ENCODE measurements at places on chromosomes 13 and 19.

GRCh38 chr13:102856557-102856956 lies 10.7 kb downstream of the ERCC5 start:
- peak; percentile 46 for DNase-seq

- DNase-seq: no peak
These were observed 4.8 kb downstream of the SPIB start for GRCh38 chr19:50423279-50424113.

DNA sequence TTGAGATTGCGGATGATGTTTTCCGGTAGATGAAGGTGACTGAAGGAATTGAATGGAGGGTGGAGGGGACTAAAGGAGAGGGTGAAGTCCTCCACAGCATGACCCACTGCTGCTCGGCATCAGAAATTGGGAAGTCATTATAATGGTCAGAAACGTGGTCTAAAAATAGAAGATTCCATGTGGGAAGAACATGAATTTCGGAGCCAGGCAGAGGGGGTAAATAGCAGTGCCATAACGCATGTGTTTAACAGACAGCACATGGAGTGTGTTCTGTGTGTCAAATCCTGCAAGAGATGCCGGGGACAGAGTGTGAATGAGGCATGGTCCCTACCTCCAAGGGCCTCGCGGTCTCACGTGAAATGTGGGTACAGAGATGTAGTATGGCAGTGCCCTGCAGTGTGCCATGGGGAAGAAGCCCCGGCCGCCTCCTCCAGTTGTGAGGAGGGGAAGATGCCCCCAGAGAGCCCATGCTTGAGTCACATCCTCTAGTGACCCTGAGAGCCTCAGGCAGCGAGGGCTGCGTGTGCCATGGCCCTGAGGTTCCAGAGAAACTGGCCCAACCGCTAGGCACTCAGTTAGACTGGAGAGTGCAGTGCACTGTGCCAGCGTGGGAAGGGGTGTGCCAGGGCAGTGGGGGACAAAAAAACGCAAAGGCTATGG lies 106.1 kb downstream of the COL4A2 start:
- no peak for DNase-seq

DNA sequence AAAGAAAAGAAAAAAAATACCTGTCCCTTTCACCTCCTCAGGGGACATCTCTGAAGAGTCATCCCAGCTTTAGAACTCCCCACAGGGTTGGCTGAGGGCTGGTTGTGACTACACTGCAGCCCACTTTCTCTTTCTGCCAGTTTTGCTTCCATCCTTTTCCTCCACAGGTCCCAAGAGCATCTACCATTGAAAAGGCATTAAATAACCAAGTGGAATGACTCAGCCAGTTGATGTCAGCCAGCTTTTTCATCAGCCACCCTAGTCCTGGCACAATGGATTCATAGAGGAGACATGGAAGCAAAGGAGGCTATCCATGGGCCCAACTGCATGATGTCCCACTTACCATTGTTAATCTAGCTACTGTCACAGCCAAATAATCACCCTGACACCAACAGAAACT lies 9.2 kb upstream of the RCBTB1 start:
- DNase-seq: no peak

- no peak for DNase-seq
These were observed 51.4 kb upstream of the SGCG start for GRCh38 chr13:23129331-23129730.

DNA sequence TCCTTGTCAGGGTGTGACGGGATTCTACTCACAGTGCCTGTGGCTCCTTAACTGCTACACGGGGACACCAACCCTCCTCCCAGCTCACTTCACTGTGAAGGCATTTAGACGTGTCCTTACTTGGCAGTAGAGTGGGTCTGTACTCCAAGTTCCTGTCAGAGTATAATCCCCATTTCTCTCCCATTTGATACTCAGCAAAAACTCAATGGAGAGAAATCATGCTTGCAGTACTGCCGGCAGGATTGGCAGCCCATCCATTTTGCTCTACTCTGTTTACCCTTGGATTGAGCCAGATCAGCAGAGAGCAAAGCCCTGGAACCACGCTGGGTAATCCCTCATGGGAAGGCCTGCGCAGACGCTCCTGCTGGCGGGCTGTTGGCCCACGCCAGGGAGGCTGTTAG lies 28.9 kb downstream of the ARL11 start:
- DNase-seq: no peak

DNA sequence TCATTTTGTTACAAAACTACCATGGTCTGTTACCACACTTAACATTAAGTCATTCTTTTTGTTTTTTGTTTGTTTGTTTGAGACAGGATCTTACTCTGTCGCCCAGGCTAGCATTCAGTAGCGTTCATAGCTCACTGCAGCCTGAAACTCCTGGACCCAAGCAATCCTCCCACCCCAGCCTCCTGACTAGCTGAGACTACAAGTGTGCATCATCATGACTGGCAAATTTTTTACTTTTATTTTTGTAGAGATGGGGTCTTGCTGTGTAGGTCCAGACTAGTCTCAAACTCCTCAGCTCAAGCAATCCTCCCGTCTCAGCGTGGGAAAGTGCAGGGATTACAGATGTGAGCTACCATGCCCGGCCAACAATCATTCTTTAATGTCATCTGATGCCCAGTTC lies 3.3 kb downstream of the ALDH16A1 start:
- DNase-seq: no peak

GRCh38 chr19:5664515-5664914 lies 15.8 kb downstream of the MICOS13 start:
- DNase-seq: no peak

DNA sequence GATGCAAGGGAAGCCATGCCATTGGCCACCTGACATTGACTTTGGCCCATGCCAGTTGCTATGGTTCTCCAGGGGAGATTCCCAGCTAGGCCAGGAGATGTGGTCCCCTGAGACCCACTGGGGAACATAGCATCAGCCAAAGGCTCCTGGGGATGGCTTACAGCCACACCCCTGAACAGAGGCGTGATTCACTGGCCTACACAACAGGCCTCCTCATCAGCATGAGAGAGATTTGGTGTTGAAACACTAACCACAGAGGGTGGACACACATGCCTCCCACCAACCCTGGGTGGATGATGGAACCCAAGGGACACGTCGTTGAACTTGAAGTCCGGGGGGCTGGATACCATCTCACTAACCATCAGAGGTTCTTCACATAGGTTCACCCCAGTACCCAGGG lies 14.4 kb downstream of the IQCN start:
- no peak for DNase-seq

DNA sequence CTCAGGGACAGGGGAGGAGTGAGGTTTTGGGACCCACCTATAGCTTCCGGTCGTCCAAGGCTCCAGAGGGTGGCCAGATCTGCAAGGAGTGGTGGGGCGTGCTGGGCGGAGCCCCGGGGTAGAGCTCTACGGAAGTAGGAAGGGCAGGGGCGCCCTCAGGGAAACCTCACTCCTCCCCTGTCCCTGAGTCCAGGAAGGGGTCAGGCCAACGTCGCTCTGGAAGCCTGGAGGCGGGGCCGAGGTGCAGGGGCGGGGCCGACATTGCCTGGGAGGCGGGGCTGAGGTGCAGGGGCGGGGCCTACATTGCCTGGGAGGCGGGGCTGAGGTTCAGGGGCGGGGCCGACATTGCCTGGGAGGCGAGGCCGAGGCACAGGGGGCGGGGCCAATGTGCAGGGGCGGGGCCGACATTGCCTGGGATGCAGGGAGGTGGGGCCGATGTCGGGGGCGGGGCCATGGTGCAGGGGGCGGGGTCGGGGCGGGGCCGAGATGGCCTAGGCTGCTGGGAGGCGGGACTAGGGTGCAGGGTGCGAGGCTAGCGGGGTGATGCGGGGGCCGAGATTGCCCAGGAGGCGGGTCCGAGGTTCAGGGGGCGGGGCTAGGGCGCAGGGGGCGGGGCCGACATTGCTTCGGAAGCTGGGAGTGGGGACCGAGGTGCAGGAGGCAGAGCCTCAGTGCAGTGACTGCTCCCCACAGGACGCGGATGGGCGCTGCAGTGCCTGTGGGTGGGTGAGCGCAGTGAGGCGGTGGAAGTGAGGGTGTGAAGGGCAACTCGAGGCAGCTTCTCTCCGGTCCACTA lies 4.9 kb upstream of the PALM start:
- DNase-seq: peak; percentile 72

DNA sequence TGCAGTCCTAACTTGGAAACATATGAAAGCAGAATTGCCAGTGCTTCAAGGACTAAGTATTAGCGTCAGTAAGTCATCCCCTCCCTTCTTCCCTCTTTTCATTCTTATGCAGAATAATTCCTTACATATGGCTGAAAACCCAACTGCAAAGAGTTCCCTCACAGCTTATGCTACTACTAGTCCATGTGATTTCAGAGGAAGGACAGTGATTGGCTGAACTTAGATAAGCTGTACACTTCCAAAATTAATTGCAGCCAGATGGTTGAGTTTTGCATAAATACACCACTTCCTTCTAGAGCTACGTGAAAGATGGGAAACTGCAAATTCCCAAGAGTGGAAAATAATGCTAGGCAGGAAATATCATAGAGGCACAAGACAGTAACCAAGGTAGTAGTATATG lies 730.4 kb downstream of the OLFM4 start:
- DNase-seq: no peak

DNA sequence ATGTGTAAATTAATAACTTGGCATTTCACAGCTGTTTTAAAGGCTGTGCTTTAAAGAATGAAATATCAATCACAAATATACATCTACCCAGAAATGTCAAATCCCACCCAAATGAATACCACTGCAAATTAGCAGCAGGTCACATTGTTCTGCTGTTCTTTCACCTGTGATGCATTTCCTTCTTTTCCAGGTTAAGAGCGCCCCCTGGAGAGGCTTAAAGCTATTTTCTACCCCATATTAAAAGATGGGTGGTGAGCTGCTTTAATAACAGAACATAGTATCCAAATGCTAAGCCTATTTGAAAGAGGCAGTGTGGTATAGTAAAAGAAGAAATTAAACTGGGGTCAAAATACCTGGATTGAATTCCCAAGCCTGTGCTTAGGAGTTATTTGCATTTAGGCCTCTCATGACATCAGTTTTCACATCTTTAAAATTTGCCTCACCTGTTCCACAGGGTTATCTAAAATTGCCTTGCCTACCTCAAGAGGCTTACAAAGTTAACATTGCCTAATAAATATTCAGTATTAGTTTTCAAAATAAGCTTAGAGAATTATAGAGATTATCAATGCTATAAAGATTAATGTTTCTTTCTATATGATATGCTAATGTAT lies 396.9 kb upstream of the SLITRK5 start:
- DNase-seq: peak; percentile 30

GRCh38 chr13:49694446-49694845 lies 3.2 kb upstream of the EBPL start:
- DNase-seq: no peak

DNA sequence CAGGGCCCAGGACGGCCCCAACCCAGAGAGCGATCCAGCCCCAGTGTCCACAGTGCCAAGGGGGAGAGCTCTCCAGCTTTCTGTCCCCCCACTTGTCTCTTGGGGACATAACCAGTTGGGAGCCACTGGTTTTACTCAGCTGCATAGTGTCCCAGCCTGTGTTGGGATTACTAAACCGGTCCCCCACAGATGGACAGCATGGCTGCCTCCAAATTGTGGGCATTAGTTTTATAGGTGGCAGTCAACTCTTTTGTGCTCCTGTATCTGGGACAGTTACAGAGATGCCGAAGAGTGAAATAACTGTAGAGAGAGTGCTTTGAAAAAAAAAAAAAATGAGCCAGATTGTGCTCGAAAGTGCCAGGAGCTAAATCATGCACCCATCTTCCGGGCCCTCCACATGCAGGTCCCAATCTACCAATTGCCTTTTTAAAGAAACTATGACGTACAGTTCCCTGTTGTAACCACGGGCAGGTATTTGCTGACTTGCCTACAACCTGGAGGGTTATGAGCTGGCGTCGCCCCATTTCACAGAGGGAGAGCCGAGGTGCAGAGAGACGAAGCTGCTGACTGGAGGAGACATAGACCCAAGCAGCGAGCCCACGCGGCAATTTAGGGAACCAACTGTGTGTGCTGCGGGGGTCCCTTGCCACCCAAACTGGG lies 2.4 kb upstream of the NFIC start:
- DNase-seq: no peak

DNA sequence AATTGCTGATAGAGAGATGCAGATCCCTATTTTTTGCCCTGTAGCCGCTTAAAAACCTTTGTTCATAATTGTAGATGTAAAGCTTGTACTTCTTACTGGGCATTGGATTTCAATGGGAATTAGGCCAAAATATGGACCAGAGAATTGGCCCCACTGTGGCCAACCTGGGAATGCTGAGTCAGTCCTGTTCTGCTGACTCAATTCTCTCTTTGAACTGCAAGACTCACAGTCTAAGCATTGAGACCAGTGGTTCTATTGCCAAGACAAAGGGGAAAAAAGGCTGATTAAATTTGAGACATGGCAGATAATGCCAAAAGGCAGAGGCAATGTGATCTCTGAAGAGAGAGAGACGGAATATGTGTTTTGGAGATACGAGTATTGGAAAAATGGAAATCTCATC lies 72.5 kb upstream of the UBL3 start:
- peak; percentile 42 for DNase-seq

- DNase-seq: no peak
These were observed 659.0 kb downstream of the SLITRK6 start for GRCh38 chr13:85140192-85140591.

GRCh38 chr13:35767256-35767976 lies 290.9 kb upstream of the MAB21L1 start:
- no peak for DNase-seq

DNA sequence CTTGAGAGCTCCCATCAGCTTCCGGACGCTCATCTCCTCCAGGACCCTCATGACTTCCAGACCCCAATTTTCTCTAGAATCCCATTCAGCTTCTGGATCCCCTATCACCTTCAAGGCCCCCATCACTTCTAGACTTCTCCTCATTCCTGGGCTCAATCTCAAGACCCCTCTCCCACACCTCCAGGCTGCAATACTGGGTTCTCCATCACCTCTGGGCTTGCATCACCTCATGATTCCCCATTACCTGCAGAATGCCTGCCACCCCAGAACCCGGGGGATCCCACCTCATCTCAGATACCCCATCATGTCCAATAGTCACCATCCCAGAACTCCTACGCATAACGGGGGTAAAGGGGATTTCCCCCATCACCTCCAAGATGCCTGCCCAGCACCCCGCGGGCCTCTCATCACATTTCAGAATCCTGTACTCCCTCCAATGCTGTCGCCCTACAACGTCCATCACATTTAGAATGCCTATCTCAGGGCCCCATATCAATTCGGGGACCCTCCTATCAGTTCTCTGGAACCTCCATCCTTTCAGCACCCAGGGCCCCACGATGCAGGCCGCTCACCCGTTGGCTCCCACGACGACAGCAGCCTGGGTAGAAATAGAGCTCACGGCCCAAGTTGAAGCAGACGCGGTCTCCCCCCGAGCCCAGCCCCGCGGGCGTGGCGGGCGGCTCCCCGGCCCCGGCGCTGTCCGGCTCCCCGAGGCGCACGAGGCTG lies 738 bp downstream of the DMWD start:
- DNase-seq: no peak

GRCh38 chr13:20378721-20379120 lies 146.6 kb upstream of the GJB6 start:
- DNase-seq: no peak
